ENCODE measurements at places on chromosomes 7 and 10. TPM values are rescaled to one million over a fixed set of nuclear protein-coding genes. Genes with fewer than 3 reads are reported as not detected.

CRHR2 gene
- not detected for total RNA-seq

SEMA3A gene
- 4.6 TPM for total RNA-seq

FBXO24 gene
- 0.27 TPM for total RNA-seq

LRRC61 gene
- 8.6 TPM for total RNA-seq

CHN2 gene
- 0.10 TPM for total RNA-seq

IDI2 gene
- total RNA-seq = not detected

EGR2 gene
- 0.03 TPM for total RNA-seq

PDZD7 gene
- total RNA-seq = 0.85 TPM

SPDYE2B gene
- total RNA-seq = not detected
